ENCODE measurements at places on chromosomes 12 and 14.

GRCh38 chr12:124855275-124855957 lies 8.2 kb downstream of the SCARB1 start:
- no peak for DNase-seq

DNA sequence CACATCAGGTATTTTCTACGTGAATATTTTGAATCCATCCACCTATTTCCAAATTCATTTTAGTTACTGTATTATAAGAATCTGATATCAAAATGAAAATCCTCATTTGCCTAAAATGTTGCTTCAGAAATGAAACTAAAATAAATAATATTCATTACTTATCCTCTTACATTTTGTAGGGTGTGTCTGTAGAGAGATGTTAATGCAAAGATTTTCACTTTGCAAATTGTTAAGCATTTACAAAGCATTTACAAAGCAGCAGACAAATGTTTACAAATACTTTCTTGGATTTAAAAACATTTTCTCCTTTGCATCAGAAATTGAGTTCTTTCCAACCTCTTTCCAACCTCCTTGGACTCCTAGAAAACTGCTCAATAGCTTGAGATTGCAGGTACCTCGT lies 360.0 kb upstream of the DCN start:
- no peak for DNase-seq

DNA sequence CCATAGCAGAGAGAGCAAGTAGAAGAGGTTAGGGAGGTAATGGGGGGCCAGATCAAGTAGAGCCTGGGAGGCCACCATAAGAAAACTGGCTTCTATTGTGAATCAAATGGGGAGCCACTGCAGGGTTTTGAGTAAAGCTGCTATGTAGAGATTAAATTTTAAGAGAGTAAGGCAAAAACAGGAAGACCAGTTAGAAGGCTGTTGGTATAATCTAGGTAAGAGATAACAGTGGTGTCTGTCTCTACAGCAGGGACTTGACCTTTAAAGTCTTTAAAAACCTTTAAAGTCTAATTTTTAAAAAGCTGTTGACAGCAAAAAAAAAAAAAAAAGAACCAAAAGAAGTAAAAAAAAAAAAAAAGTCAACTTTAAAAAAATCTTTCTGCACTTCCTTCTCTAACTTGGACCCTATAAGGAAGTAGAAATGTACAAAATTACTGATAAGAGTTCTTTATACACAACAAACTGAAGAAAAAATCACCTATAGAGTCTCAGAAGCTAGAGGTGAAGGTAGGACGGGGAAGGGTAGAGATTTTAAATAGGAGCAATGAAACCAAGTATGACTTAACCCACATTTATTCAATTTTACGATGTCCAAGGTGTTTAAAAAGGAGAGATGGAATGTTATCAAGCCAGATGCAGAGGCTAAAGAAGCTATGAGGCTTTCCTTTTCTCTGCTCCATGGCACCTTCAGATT lies 26.1 kb downstream of the SGPP1 start:
- DNase-seq, result no peak

DNA sequence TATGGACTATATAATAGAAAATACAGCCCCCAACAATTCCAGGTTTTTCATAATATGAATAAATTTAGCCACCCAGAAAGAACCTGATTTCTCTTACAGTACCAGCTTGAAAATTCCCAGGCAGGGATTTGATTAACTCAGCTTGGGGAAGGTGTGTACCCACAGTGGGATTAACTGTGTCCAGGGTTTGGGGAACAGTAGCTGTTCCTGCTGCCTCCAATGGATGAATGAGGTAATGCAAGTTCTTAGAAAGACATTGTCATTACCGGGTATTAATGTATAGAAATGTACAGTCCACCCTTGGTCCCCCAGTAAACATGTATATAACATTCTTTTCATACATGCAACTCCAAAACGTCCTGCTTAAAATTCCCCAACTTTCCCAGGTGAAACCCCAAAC lies 115.6 kb downstream of the LRIG3 start:
- no peak for DNase-seq

- no peak for DNase-seq
Observed at GRCh38 chr14:55803873-55804553, 224.0 kb downstream of the KTN1 start.

DNA sequence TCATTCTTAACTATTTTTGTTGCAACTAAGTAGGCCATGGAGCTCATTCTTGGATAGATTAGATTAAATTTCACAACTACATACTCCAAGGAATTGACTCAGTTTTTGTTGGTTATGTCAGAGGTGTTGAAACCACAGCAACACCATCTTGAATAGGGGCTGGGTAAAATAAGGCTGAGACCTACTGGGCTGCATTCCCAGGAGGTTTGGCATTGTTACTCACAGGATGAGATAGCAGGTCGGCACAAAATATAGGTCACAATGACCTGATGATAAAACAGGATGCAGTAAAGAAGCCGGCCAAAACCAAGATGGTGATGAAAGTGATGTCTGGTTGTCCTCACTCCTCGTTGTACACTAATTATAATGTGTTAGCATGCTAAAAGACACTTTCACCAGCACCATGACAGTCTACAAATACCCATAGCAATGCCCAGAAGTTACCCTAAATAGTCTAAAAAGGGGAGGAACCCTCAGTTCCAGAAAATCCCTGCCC lies 20.9 kb downstream of the DMAC2L start:
- peak; percentile 13 for DNase-seq

DNA sequence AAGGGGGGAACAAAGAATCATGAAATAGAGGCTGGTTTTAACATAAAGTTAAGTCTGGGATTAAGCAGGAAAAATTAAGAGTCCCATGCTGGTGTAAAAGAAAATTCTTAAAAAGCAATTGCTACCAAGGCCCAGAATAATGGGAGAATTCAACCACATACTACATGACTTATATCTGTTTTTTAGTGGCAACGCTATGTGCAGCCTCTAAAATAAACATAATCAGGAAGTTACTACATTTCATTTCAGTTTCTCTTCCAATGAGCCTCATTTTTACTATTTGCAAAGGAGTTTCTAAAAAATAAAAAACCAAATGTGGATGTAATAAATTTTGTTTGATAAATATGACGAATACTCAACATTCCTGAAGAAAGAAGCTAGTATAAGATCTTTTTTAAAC lies 58.1 kb downstream of the CPNE8 start:
- DNase-seq, result no peak

GRCh38 chr14:79871136-79871535 lies 340.2 kb downstream of the DIO2 start:
- DNase-seq, result no peak

GRCh38 chr14:71415404-71415690 lies 508.1 kb downstream of the PCNX1 start:
- no peak for DNase-seq

GRCh38 chr12:132954471-132955048 lies 1.5 kb downstream of the ZNF605 start:
- no peak for DNase-seq

GRCh38 chr12:2324387-2324786 lies 271.6 kb downstream of the CACNA1C start:
- DNase-seq, result no peak

- DNase-seq, result no peak
Observed at GRCh38 chr12:80293347-80293746, 150.7 kb upstream of the PTPRQ start.

- DNase-seq, result no peak
Observed at GRCh38 chr14:64581363-64581762, 31.6 kb downstream of the PPP1R36 start.
